ENCODE measurements at places on chromosomes 16 and 17. TPM values are rescaled to one million over a fixed set of nuclear protein-coding genes. Genes with fewer than 3 reads are reported as not detected.

Gene ST6GALNAC2
- 23.5 TPM for total RNA-seq

Gene TSNAXIP1
- 0.95 TPM for total RNA-seq

Gene PPP1R27
- total RNA-seq = not detected

Gene MPP2
- total RNA-seq = 0.61 TPM

DNA sequence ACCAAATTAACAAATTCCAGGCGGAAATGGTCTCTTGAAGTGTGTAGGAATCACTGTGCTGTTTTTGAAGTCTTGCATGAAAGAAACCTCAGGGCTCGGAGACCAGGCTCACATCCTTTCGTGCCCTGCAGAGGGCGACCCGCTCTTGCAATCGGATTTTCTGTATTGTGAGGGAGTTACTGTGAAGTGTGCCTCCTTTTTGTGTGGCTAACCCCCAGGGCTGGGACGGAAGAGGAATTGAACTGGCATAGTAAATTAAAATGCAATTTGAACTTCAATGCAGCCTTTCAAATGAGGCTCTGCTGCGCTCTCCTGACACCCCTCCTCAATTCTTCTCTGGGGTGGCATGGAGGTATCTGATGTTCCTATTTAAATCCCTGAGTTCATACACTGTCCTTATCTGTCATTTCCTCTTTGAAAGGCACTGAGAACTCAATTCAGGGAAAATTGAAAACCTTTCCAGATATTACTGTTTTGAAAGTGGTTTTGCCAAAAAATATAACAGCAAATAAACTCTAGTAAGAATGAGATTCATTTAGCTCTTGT, 51.5 kb upstream of the MGAT5B start:
- no peak overlapping the region for H3K27ac ChIP-seq
- DNase-seq = no peak
- no peaks in the 10 kb centered on the region for H3K36me3 ChIP-seq
- H3K4me1 ChIP-seq = no peaks in the 10 kb centered on the region
